H54 (cell line): ENCODE measurements at places on chromosomes 6 and 20.

- DNase-seq = no peak
These were observed 142.0 kb downstream of the DLL1 start for GRCh38 chr6:170148709-170149470.

- DNase-seq = no peak
These were observed 235.0 kb downstream of the TTLL2 start for GRCh38 chr6:167559675-167560479.

DNA sequence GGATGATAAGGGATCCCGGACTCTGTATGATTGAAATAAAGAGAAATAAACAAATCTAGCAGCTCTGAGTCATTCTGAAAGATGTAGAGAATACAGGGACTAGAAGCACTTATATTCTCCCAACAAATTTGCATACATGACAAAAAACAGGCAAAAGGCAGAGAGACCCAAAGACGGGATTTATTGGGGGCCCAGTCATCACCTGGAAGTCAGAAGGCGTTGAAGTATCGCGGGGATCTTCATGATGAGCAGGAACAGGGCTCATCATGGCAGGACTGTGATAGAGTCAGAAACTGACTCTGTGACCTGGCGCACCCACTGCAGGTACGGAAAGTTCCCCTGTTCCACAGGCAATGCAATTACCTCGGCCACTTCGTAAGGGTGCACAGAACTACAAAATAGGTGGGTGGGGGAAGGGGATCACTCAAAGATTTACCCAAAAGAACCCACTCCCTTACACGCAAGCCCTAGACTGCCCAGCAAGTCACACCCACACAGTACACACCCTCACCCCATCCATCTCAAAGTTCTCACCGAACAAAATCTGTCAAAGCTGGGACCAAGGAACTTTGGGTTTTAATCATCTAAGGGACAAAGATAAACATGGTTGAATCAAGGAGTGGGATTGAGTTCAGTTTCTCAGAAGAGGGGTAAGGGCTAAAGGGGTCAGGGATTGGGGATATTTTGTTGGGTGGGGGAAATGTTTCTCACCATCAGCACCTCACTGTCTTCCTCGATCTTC lies 1.4 kb downstream of the CUTA start:
- DNase-seq = no peak

- no peak for DNase-seq
These were observed 48.0 kb downstream of the NCOA3 start for GRCh38 chr20:47549671-47550070.

GRCh38 chr6:14077193-14077867 lies 40.2 kb upstream of the CD83 start:
- no peak for DNase-seq

DNA sequence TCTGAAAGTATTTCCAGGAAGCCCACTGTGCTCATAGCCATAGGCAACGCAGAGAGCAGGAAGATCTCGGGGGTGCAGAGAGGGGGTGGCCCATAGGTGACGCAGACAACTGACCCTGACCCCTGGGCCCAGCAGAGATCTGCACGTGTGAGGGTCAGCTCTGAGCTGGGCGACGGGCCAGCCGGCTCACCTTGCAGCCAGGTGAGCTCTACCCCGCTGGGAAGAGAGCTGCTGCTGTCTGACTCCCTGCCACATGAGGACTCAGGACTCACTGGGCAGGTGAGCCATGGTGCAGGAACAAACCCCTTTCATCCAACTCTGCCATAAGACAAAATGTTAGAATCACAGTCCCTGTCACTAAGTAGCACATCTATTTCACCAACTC lies 19.6 kb downstream of the ZBTB46 start:
- DNase-seq = no peak

- no peak for DNase-seq
These were observed 53.3 kb downstream of the CAP2 start for GRCh38 chr6:17446713-17447112.

DNA sequence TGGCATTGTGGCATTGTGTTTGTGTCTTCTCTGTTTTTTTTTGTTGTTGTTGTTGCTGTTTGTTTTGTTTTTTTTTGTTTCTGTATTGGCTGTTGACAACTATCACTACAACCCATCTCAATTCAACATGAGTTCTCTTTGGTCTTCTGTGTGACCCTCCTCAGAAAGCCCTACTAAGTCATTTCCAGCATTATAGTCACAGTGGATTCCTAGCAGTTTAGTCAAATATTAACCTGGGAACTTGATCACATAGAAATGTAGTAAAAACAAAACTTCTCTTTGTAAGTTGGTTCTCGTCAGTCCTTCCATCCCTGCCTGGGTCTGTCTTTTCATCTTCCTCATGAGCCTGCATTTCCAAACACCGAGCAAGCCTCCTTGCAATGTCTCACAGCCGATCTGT lies 16.8 kb downstream of the SLC17A2 start:
- no peak for DNase-seq

- DNase-seq = no peak
These were observed 100.4 kb upstream of the NAA20 start for GRCh38 chr20:19916531-19917485.

GRCh38 chr6:124567401-124567800 lies 394.8 kb upstream of the RNF217 start:
- no peak for DNase-seq

DNA sequence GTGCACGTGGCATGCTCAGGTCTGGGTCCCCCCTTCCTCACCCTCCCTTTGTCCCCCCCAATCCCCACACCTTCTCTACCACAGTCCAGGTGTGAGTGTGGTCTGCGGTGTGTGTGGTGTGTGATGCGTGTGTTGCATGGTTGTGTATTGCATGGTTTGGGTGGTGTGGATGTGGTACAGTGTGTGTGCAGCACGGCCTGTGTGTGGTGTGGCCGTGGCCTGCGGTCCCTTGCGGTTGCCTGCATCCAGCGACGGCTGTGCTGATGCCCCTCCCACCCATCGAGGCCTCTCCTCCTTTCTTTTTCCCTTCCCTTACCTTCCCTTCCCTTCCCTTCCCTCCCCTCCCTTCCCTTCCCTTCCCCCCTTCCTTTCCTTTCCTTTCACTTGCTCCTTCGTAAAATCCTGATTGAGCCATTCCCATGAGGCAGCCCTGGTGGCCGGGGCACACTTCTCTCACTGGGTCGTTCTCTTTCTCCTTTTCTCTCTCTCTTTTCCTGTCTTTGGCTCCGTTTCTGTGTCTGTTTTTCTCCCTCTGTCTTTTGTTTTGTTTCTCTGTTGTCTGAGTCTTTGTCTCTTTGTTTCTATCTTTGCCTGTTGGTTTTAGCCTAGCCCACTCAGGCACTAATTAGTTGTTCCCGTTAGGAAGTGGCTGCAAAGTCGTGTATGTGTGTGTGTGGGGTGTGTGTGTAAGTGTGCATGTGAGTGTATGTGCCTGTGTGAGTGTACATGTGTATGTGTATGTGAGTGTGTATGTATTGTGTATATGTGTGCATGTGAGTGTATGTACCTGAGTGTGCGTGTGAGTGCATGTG lies 65.7 kb downstream of the SRC start:
- DNase-seq = no peak

- DNase-seq = no peak
These were observed 210.5 kb downstream of the MOXD1 start for GRCh38 chr6:132190815-132191175.

DNA sequence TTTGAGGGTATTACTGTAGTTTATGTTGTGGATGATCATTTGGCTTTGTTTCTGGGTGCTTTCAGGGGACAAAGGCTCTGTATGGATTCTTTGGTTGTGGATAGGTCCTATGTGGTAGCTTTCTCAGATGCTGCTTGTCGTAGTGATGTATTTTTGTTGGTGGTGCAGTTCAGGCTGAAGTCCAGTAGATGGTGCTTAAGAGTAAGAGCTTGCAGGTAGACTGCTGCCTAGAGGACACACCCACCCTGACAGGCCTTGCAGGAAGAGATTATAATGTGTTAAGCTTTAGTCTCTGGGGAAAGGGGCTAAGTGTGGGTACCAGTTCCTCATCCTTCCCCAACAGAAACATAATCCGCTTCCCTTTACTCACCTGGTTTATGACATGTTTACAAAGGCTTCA lies 62.6 kb upstream of the ADGRB3 start:
- peak; percentile 16 for DNase-seq

- no peak for DNase-seq
These were observed 92.5 kb upstream of the PDE10A start for GRCh38 chr6:165755583-165755982.

- no peak for DNase-seq
These were observed 13.1 kb upstream of the HLA-G start for GRCh38 chr6:29814379-29815117.

DNA sequence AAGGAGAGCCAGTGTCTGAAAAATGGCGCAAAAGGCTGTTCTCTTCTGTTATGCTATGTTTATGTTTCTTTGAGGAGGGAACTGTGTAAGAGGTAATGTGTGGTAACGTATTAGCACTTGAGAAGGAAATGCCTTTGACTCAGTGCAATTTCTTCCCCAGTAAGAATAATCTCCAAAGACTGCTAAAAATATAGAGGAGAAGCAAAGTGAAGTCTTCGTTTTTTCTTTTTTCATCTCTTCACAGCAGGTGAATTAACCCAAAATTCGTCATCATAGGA lies 47.1 kb upstream of the IFNGR1 start:
- DNase-seq = no peak

GRCh38 chr6:41645007-41645618 lies 6.8 kb downstream of the MDFI start:
- DNase-seq = no peak

DNA sequence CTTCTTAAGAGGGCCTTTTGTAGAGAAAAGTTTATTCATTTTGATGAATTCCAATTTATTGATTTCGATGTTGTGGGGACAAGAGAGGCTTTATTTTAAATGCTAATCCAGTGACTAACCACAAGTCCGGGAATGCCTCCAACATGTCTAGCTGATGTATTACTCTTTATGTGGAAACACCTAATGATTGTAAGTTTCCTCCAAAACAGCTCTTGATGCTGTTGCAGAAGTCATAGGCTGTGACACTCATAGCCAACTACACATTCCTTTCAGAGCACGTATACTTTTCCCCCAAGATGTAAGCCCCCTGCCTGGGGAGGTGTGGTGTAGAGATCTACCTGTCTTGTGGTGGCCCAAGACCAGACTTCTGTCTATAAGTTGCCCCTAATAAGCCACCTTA lies 61.3 kb upstream of the RNF24 start:
- DNase-seq = no peak

- no peak for DNase-seq
These were observed 158.3 kb upstream of the CST7 start for GRCh38 chr20:24790746-24791283.

- no peak for DNase-seq
These were observed 82.3 kb upstream of the GCM1 start for GRCh38 chr6:53230775-53231467.

DNA sequence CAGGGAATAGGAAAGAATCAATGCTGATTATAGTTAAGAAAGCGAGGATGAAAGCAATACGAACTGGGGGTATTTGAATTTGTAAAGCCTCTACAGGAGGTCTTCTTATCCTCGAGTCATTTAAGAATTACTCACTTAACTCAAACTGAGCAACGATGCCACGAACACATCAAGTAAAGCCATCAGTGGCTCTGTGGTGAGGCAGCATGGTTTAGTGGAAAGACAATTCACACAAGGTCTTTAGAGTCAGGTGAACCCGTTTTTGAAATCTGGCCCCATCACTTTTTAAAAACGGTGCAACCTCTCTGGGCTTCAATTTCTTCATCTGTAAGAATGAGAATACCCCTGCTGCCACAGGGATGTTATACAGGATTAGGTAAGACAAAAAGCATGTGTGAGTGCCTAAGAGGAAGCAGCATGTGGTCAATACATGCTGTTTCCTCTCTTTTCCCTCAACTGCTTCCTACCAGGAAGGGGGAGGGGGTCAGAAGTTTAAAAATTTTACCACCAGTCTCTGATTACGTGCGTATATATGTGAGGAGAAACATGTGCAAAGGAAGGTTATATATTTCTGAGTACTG lies 162.0 kb downstream of the BTBD9 start:
- no peak for DNase-seq

- no peak for DNase-seq
These were observed 186.9 kb downstream of the HIVEP2 start for GRCh38 chr6:142757852-142758628.

GRCh38 chr6:154996841-154997311 lies 1.8 kb downstream of the TIAM2 start:
- no peak for DNase-seq

GRCh38 chr20:8787090-8787489 lies 281.8 kb upstream of the PLCB4 start:
- no peak for DNase-seq

DNA sequence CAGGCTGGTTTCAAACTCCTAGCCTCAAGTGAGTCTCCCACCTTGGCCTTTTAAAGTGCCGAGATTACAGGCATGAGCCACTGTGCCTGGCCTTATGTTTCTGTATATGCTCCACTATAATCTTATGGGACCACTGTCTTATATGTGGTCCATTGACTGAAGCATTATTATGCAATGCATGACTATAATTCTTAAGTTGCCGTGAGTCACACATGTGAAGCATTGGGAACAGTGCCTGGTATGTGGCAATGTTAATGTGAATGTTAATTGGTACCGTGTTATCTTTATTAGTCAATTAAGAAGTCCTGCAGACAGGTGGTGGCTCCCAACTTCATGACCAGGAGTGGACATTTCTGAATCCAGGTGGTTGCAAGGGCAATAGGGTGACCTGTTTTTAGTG lies 14.7 kb upstream of the ASXL1 start:
- DNase-seq = no peak

DNA sequence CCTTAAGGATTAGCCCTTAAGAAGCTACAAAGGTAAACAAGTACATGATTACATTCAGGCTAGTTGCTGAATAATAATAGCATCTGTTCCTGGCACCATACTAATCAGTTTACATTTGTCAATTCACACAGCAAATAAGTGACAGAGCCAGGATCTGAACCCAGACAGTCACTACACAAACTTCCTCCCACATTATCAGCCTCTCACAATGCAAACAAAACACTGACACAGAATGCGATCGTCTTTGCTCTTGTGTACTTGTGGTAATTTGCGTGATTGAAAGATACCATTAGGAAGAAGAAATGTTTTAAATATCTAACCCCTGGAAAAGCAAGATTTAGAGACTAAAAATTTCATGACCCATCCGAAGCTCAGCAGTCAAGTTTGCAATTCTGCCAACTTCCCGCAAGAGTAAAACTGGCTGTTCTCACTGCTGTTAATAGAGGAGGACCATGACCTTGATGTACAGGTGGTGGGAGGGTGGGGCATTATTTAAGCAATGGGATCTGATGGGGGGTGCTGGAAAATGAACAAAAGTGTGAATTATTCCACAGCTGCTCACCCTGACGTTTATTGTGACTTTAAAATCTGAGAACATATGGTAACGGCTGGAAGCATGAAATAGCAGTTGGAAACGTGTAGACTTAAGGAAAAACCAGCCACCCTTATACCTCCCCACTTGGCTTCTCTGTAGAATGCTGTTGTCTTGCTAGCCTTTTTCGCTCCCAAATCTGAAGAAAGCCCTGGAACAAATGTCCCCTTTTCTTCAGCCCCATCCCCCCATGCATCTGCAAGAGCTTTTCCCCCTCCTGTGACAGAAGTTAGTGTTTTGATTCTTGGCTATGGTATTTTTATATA lies 95.3 kb upstream of the ARMC2 start:
- DNase-seq = no peak
